ENCODE measurements at places on chromosomes 6 and 20. TPM values are rescaled to one million over a fixed set of nuclear protein-coding genes. Genes with fewer than 3 reads are reported as not detected.
A peak's percentile ranks its signal among the peaks of the same experiment; 100 is the strongest.

The MYB gene
- total RNA-seq, result 0.17 TPM

- DNase-seq, result no peak
These were observed 82.6 kb downstream of the HIVEP1 start for GRCh38 chr6:12094689-12095088.

DNA sequence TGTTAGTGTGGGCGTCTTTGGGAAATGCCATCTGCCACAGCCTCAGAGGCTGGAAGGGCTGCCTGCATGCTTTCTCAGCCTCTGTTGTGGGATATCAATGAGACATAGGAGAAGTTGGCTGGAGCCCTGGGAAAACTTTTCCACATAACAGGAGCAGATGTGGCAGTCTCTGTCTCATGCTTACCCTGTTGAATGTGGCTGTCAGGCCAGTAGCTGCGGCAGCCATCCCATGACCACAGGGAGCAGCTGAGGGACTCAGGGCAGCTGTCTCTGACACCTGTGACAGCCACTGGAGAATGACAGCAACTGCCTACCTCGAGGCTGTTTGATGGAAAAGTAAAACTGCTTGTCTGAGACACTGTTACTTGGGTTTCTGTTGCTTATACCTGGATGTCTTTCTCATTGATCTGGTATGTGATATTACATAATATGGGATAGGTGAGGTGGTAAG lies 64.4 kb downstream of the TULP4 start:
- DNase-seq, result peak; percentile 76

DNA sequence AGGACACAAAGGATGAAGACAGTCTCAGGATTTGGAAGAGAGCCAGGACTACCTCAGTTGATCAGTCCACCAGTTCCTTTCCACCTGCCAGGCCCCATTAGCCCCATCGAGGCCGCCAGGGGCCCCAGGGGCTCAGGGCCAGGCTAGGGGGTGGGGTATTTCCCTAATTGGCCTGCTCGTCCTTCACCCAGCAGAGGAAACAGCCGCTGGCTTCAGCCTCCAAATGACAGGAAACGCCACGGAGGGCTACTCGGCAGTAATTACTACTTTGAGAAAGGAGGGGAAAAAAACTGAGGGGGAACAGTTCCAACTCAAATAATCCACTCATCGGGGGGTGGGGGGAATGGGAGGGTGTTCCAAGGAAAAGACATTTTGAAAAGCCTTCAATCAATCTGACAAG lies 42.7 kb downstream of the MAFB start:
- DNase-seq, result no peak

- DNase-seq, result peak; percentile 73
These were observed 8.3 kb upstream of the NCOA3 start for GRCh38 chr20:47493175-47493962.
